Fibroblast of pulmonary artery (primary cell): ENCODE measurements at places on chromosomes 2 and 18.

DNA sequence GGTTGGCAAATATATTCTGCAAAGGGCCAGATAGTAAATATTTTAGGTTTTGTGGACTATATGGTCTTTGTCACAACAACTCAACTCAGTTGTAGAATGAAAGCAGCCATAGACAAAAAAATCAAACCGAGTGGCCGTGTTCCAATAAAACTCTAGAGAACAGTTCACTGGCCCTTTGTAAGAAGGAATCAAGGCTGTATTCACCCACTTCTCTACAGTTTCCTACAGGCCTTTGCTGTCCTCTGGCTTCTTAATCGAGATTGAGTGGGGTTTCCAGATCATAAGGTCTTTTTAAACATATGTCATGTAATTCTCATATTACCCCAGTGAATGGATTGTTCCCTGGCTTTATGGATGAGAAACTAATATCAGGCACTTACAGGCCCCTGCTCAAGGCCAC, 448.9 kb upstream of the ETAA1 start:
- no peak for DNase-seq

GRCh38 chr2:157076526-157077161, 180.9 kb upstream of the GALNT5 start:
- no peak for DNase-seq

DNA sequence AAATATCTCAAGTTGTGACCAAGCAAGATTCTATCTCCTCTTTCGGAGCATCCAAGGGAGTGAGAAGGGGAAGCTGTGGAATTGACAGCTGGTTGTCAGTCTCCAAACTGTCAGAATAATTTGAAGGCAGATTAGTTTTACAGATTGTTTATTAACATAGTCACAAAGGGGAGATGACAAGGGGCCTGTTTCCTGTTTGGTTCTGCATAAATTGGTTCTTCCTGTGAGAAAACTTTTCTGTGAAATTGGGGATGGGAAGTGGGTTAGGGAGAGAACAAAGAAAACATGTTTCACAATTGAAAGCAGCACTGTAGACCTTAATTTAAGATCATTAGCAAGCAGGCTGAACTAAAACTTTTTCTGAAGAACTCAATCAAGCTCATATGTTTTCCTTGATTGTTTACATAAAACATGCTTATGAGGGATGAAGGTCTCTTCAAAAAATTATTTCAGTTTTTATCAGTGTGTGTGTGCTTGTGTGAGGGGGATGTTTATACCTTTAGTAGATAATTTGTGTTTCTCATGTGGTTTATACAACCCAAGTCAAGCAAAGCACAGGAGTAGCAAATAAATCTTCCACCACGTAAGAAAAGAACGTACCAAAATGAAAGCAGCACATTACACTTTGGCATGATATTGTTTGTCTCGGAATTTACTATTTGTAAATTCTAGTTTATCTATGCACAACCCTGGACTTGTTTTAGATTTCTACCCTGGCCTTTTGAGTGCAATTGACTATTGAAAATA, 604.9 kb upstream of the CDH2 start:
- DNase-seq, result no peak

GRCh38 chr2:216181351-216181750, 72.2 kb downstream of the XRCC5 start:
- no peak for DNase-seq

- no peak for DNase-seq
Observed at GRCh38 chr2:195929531-195929930, 139.1 kb downstream of the DNAH7 start.

- no peak for DNase-seq
Observed at GRCh38 chr2:179550214-179550613, 285.6 kb upstream of the SESTD1 start.

- DNase-seq, result peak; percentile 87
Observed at GRCh38 chr2:144703852-144704708, 184.2 kb upstream of the ZEB2 start.

DNA sequence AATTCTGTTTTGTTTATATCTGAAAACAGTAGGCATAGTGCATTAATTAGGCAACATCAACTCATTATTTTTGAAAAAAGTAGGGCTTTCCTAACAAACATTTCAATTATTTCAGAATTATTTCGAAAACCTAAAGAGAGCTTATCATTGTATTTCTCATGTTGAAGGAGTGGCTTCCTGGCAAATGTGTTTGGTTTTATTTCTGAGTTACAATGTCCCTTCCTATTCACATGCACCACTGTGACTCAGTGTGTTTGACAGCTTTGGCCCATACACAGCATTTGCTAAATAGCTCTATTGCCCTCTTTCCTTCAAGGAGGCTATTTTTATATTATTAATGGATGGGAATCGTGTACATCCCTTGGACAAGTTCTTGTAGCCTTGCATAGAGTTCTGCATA, 205.9 kb downstream of the PTGR3 start:
- peak; percentile 68 for DNase-seq

DNA sequence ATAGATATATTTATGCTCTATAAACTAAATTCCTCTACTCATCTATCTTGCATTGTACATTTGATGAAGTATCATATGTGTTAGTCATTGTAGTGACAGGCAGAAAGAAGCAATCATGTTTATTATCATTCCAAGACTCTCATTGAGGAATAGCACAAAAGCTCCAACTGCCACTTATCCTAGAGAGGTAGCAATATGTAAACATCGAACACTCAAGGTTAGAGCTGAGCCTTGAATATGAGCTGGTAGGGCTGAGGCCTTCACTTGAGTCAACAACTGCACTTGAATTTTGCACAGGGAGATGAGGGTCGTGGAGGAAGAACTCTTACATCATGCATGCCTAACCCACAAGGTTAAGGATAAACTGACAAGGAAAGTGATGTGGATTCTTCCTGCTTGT, 900.9 kb downstream of the CPS1 start:
- no peak for DNase-seq

DNA sequence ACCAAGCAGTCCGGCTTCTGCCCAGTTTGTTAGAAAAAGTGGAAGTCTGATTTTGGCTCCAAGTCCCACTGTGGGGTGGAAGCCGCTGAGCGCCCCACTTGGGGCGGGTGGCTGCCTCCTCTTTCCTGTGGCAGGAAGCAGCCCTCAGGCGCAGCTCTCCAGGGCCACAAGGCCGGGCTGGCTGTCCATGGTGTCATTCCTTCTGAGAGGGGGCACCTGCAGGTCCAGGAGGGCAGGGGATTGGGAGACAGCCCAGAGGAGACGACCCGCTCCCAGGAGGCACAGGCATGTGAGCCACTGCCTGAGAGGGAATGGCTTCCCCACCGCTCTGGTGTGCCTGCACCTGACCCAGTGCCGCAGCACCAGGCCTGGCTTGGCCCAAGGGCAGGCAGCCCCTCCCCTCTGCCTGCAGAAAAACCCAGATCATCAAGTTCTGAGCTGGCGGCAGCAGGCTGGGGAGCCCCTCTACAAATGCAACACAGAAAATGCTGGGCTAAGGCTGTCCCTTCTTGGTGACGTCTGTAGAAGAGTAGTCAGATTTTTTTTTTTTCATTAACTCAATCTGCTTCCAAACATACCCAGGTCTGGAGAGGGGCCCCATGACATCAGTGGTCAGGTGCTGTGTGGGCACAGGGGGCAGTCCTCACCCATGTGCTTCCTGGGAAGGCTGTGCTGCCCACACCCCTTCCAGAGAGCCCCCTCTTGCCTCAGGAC, 38.4 kb downstream of the HS6ST1 start:
- DNase-seq, result no peak

DNA sequence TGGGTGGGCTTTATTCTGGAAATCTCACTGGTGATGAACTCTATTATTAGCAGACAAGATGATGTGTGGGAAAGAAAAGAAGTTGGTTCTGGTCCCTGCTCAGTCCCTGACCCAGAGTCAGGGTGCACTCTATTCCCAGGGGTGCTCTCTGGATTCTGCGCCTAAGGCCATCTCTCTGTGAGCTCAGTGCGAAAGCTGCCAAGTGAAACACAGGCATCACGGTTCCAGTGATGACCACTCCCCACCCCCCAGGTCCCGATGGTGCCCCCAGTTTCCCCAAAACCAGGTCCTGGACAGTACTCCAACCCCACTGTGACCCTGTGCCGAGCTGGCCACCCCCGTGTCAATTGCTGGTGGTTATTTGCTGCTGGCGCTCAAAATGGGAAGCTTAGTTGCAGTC, 30.1 kb downstream of the RHOB start:
- no peak for DNase-seq

DNA sequence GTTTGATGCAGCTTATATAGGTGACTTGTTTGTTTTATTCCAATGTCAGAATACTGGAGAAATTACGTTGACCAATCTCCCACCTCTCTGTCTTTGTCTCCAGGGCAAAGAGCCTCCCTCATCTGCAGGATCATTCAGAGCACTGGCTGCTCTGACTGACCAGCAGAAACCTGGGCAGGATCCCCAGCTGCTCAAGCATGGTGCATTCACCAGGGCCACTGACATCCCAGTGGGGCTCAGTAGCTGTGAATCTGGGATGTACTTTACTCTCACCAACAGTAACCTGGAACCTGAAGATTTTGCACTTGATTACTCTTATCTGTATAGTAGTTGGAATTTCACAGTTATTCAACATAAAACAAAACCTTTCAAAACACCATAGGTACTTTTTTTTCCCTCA, 235.9 kb downstream of the ANKRD36 start:
- no peak for DNase-seq

- DNase-seq, result peak; percentile 50
Observed at GRCh38 chr2:38407111-38407682, 30.1 kb upstream of the ATL2 start.

- no peak for DNase-seq
Observed at GRCh38 chr2:25548601-25549000, 124.8 kb downstream of the DTNB start.

DNA sequence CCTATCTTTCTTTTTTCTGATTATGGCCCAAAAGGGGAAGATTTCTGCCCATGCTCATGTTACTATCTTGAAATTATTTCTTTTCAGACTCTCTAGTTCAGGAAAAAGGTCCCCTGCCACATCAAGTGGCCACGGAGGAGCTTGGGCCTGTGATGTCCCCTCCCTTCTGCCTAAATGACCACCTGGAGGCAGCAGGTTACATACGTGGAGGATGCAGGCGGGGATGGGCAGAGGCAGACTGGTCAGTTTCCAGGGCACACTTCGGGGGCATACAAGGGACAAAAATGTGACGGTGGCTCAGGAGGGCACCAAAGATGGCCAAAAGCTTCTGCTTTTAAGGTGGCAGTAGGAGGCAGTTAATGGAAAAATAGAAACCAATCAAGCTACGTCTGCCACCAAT, 30.7 kb upstream of the STEAP3 start:
- DNase-seq, result no peak

GRCh38 chr18:31931163-31931885, 11.6 kb downstream of the TRAPPC8 start:
- peak; percentile 24 for DNase-seq

GRCh38 chr2:190318931-190319554, 583 bp downstream of the HIBCH start:
- no peak for DNase-seq

GRCh38 chr2:60336442-60337141, 216.9 kb downstream of the BCL11A start:
- DNase-seq, result no peak

GRCh38 chr2:42978887-42979415, 186.6 kb upstream of the HAAO start:
- no peak for DNase-seq

GRCh38 chr2:28049899-28050298, 159.4 kb downstream of the BABAM2 start:
- DNase-seq, result no peak

GRCh38 chr2:28209261-28209691, 183.4 kb upstream of the FOSL2 start:
- peak; percentile 16 for DNase-seq

DNA sequence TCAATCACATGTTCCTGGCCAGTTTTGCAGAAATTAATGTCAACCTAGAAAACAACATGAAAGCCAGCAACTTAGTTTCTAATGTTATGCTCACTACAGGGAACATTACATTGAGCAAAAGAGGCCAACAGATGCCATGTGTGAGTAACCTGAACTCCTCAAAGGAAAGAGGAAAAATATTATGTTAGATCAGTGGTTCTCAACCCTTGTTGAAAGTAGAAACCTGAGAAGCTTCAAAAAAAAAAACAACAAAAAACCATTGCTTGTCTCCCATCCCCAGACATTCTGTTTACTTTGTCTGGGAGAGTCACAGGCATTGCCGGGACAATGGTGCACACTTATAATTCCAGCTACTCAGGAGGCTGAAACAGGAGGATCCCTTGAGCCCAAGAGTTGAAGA, 57.7 kb downstream of the METTL4 start:
- DNase-seq, result no peak

- peak; percentile 14 for DNase-seq
Observed at GRCh38 chr2:29747786-29748470, 173.5 kb downstream of the ALK start.

- no peak for DNase-seq
Observed at GRCh38 chr2:229463841-229464346, 192.8 kb upstream of the PID1 start.

GRCh38 chr2:208984376-208985090, 439.3 kb upstream of the MAP2 start:
- no peak for DNase-seq

DNA sequence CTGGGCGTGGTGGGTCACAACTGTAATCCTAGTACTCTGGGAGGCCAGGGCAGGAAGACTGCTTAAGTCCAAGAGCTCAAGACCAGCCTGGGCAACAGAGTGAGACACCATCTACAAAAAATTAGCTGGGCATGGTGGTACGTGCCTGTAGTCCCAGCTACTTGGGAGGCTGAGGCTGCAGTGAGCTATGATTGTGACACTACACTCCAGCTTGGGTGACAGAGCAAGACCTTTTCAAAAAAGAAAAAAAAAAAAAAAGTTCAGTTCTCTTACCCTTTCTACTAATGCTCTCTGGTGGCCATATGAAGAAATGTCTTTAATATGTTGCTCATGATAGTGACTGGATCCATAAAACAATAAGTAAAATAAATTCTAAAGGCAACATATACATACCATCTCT, 14.9 kb downstream of the TYW5 start:
- peak; percentile 40 for DNase-seq

DNA sequence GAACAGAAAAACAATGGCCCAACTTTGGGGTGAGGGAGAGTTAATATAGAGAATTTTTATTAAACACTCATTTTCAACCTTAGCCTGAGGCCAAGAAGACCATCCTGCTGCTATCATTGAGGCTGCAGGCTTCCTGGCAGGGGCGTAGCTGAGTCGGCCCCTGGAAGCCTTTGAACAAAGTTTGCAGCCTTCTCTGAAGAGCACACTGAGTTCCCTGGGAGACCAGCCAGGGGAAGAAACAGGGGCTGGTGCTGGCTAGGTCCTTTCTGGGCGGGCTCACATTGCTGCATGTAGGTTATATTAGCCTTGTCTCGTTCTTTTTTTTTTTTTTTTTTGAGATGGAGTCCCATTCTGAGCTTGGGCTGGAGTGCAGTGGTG, 126.8 kb upstream of the HS6ST1 start:
- DNase-seq, result no peak

DNA sequence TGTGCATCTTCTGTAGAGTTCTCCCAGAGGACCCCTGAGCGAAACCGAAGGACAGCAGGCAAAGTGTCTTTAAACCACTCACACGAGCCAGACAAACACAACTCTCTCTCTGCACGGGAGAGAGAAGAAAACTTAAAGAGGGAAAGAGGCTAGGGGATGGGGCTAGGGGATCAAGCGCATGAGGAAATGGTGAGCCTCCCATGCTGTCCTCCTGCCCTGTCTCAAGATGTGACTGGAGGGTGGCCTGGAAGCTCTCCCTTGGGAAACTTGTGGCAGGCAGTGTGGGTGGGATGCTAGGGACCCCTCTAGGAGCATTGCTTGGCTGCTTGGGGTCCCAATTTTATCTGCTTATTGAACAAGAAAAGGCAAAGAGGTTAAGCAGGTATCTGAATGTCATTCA, 44.5 kb downstream of the CYP26B1 start:
- no peak for DNase-seq
